ENCODE measurements at places on chromosomes 11 and 22. TPM values are rescaled to one million over a fixed set of nuclear protein-coding genes. Genes with fewer than 3 reads are reported as not detected.

The C22orf31 gene
- polyA plus RNA-seq, result not detected

The NRGN gene
- 15.4 TPM for polyA plus RNA-seq

The ATF4 gene
- 515 TPM for polyA plus RNA-seq

The SNX32 gene
- 1.2 TPM for polyA plus RNA-seq

The SLN gene
- polyA plus RNA-seq, result not detected

The MICAL3 gene
- polyA plus RNA-seq, result 3.9 TPM

The MS4A6E gene
- polyA plus RNA-seq, result not detected

The SIAE gene
- polyA plus RNA-seq, result 14.8 TPM

The FXYD6 gene
- 14.5 TPM for polyA plus RNA-seq

The CBLIF gene
- polyA plus RNA-seq, result 0.05 TPM
